ENCODE measurements at places on chromosomes 3 and 15.

- DNase-seq, result no peak
- no peaks in the 10 kb centered on the region for H3K36me3 ChIP-seq
- no peak overlapping the region for H3K27ac ChIP-seq
- no peaks in the 10 kb centered on the region for H3K27me3 ChIP-seq
Observed at GRCh38 chr3:108461661-108462111, 48.7 kb downstream of the MYH15 start.

GRCh38 chr3:179750720-179751328 lies 98.0 kb downstream of the USP13 start:
- H3K27ac ChIP-seq, result no peak overlapping the region
- H3K36me3 ChIP-seq, result no peaks in the 10 kb centered on the region
- no peaks in the 10 kb centered on the region for H3K27me3 ChIP-seq
- no peak overlapping the region for H3K4me3 ChIP-seq

DNA sequence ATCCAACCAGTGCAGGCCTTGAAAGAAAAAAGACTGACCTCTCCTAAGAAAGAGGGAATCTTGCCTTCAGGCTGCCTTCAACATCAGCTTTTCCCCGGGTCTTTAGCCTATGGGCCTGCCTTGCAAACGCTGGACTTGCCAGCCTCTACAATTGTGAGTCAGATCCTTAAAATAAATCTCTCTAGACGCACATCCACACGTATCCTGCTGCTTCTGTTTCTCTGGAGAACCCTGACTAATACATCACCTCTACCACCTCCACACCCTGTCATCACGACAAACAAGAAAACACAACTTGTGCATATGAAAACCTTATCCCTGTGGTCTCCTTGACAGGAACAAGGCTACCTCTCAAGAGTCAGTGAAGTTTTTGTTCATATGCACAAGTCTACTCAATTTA lies 11.8 kb downstream of the CYFIP1 start:
- no peak for DNase-seq
- no peaks in the 10 kb centered on the region for H3K27me3 ChIP-seq
- H3K27ac ChIP-seq, result no peak overlapping the region
- no peaks in the 10 kb centered on the region for H3K4me1 ChIP-seq

GRCh38 chr15:29534378-29534777 lies 264.8 kb upstream of the NSMCE3 start:
- DNase-seq, result peak; percentile 24
- no peak overlapping the region for H3K27ac ChIP-seq
- no peaks in the 10 kb centered on the region for H3K4me1 ChIP-seq
- H3K36me3 ChIP-seq, result no peaks in the 10 kb centered on the region
- no peaks in the 10 kb centered on the region for H3K27me3 ChIP-seq

- no peaks in the 10 kb centered on the region for H3K36me3 ChIP-seq
- H3K4me3 ChIP-seq, result no peak overlapping the region
- H3K4me1 ChIP-seq, result peaks cover 40% of the 10 kb centered on the region
- H3K27ac ChIP-seq, result no peak overlapping the region
- no peaks in the 10 kb centered on the region for H3K27me3 ChIP-seq
Observed at GRCh38 chr3:23953523-23953922, 8.4 kb downstream of the NR1D2 start.

DNA sequence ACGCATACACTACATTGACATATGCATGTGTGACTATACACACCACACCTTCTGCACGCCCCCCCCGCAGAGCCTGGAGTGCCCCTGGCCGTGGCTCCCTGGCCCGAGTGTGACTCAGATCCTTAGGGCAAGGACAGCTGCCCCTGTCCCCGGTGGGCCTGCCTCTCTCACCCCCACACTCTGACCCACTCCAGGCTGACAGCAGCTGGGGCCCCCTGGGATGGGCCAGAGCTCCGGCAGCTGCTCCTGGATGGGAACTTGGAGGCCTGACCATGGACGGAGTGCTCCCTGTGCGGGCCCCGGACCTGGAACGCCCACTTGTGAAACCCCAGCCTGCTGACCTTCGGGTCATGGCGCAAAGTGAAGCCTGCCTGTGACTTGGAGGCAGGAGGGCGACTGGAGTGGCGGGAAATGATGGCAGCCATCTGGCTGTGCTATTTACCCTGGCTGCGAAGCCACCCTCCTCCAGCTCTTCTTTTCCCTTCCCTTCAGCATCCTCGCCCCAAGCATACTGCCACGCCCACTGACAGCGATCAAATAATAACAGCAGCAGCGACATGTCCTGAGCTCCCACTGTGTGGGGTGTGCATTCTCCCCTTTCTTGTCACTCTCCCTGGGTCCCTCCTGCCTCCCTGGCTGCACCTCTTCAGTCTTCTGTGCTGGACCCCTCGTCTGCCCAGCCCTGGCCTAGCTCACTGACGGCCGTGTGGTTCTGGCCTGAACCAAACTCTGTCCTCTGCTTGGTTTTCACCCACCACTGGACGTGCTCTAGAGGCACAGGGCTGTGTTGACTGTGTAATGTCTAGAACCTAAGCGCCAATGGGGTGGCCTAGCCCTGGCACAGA lies 90.7 kb upstream of the MEF2A start:
- H3K4me1 ChIP-seq, result peaks cover 9% of the 10 kb centered on the region
- H3K27me3 ChIP-seq, result no peaks in the 10 kb centered on the region
- H3K4me3 ChIP-seq, result no peak overlapping the region
- H3K27ac ChIP-seq, result no peak overlapping the region

- H3K36me3 ChIP-seq, result no peaks in the 10 kb centered on the region
- H3K4me3 ChIP-seq, result no peak overlapping the region
- H3K4me1 ChIP-seq, result no peaks in the 10 kb centered on the region
Observed at GRCh38 chr15:65081270-65081669, 4.7 kb downstream of the KBTBD13 start.

DNA sequence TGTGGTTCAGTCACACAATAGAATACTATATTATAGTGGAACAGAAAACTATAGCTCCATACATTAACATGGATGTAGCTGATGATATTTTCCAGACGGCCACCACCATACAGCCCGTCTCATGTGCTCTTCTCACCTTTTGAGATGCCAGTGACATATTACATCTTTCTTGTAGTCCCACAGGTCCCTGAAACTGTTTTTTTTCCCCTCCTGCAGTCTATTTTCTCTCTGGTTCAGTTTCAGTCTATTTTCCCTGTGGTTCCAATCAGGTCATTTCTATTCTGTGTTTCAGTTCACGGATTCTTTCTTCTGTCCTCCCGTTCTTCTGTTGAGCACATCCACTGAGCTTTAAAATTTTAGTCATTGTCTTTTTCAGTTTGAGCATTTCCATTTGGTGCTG lies 72.2 kb downstream of the PPCDC start:
- no peak overlapping the region for H3K27ac ChIP-seq
- DNase-seq, result no peak
- no peaks in the 10 kb centered on the region for H3K4me1 ChIP-seq
- H3K36me3 ChIP-seq, result no peaks in the 10 kb centered on the region

DNA sequence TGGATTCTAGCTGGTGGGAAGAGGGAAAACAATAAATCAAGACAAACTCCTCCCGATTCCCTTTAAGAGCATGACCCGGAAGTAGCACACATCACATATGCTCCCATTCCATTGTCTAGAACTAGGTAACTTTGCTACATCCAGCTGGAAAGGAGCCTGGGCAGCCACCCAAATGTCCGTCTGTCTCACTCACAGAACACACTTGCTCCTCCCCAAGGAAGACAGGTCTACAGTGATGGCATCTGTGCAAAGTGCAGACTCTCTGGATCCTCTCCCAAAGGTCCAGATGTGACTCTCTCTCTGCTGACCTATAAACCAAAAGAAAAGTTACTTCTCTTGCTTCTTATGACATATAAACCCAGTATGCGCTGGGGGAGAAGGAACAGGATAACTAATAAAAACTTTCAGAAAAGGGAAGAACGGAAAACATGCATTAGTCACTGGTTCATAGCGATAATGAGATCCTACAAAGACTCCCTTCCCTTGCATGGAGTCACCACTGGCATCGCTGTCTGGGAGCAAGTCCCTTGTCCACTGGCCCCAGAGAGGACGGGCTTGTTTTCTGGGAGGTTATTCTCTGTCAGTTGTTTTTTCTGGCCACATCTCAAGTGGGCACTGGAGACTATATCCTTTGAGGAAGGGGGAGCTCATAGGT lies 29.8 kb upstream of the EPHB3 start:
- H3K27me3 ChIP-seq, result no peaks in the 10 kb centered on the region
- H3K4me1 ChIP-seq, result no peaks in the 10 kb centered on the region
- no peak overlapping the region for H3K4me3 ChIP-seq
- H3K27ac ChIP-seq, result no peak overlapping the region

- H3K4me1 ChIP-seq, result no peaks in the 10 kb centered on the region
- H3K4me3 ChIP-seq, result no peak overlapping the region
- DNase-seq, result no peak
- no peaks in the 10 kb centered on the region for H3K27me3 ChIP-seq
Observed at GRCh38 chr3:31624083-31624709, 91.5 kb downstream of the STT3B start.

- no peak overlapping the region for H3K4me3 ChIP-seq
- no peaks in the 10 kb centered on the region for H3K27me3 ChIP-seq
- peaks cover 7% of the 10 kb centered on the region for H3K4me1 ChIP-seq
- no peak for DNase-seq
- H3K36me3 ChIP-seq, result no peaks in the 10 kb centered on the region
- no peak overlapping the region for H3K27ac ChIP-seq
Observed at GRCh38 chr3:45406772-45407171, 18.4 kb downstream of the LARS2 start.

- no peak overlapping the region for H3K27ac ChIP-seq
- peaks cover 19% of the 10 kb centered on the region for H3K36me3 ChIP-seq
- no peak overlapping the region for H3K4me3 ChIP-seq
- H3K4me1 ChIP-seq, result peaks cover 12% of the 10 kb centered on the region
- peak; percentile 73 for DNase-seq
Observed at GRCh38 chr15:74620636-74621545, 5.3 kb downstream of the CLK3 start.

- H3K36me3 ChIP-seq, result no peaks in the 10 kb centered on the region
- no peak overlapping the region for H3K4me3 ChIP-seq
- no peak for DNase-seq
Observed at GRCh38 chr3:25338158-25338725, 89.8 kb upstream of the RARB start.

DNA sequence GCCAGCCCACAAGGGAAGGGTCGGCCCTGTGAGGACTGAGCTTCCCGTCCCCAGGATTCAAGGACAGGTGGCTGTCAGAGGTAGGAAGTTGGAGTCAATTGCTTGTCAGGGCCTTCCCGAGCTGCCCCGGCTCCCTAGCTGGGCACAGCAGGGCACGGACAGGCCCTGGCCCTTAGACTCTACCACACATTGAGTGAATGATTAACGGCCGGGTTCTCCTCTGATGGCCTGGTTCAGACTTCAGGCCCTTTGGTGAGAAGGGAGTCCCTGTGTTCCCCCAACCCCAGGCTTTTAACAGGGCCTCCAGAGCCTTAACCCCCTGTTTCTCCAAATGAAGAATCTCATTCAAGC lies 16.4 kb upstream of the FGD5 start:
- no peaks in the 10 kb centered on the region for H3K36me3 ChIP-seq
- no peak for DNase-seq
- H3K4me3 ChIP-seq, result no peak overlapping the region
- H3K27me3 ChIP-seq, result no peaks in the 10 kb centered on the region
- H3K4me1 ChIP-seq, result no peaks in the 10 kb centered on the region

DNA sequence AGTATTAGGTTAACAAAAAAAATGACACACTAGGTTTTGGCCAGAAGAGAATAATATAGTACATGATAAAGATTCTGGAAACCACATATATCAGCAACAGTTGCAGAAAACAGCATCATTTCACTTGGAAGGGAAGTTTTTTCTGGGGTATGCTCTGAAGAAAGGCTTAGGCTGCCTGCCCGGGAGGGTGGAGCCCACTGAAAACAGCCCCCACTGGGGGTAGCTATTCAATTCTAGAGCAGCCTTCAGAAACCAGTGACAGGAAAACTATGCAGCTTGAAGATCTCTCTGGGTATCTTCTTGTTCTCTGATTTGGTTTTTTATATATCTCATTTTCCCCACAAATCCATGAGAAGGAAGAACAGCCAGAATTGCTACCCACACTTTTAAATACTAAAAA lies 43.2 kb downstream of the ZMAT3 start:
- no peaks in the 10 kb centered on the region for H3K27me3 ChIP-seq
- no peak overlapping the region for H3K4me3 ChIP-seq
- H3K27ac ChIP-seq, result no peak overlapping the region
- H3K36me3 ChIP-seq, result no peaks in the 10 kb centered on the region
- no peaks in the 10 kb centered on the region for H3K4me1 ChIP-seq

GRCh38 chr3:58084788-58085543 lies 76.7 kb downstream of the FLNB start:
- no peak overlapping the region for H3K27ac ChIP-seq
- no peaks in the 10 kb centered on the region for H3K4me1 ChIP-seq
- DNase-seq, result no peak
- H3K27me3 ChIP-seq, result no peaks in the 10 kb centered on the region
- no peaks in the 10 kb centered on the region for H3K36me3 ChIP-seq
- no peak overlapping the region for H3K4me3 ChIP-seq

DNA sequence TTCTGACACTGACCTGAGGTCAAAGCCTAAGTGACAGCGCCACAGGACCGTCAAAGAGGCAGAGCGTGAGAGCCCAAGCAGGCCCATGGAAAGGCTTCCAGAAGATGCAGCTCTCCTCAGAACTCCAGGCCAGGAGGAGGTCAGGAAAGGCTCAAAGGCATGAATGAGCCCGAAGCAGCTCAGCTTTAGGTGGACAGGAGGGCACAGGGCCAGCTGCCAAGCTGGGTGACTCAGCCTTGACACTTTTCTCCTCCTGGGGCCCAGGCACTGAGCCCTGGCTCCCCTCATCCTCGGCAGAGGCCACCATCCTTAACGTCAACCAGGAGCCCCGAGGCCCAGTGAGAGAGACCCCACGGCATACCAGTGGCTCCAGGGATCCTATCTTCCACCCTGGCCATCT lies 62.9 kb downstream of the ADCY5 start:
- DNase-seq, result no peak
- H3K27me3 ChIP-seq, result no peaks in the 10 kb centered on the region
- H3K36me3 ChIP-seq, result no peaks in the 10 kb centered on the region
- H3K4me3 ChIP-seq, result no peak overlapping the region
- no peak overlapping the region for H3K27ac ChIP-seq
